ENCODE measurements at places on chromosomes 7 and 10.

DNA sequence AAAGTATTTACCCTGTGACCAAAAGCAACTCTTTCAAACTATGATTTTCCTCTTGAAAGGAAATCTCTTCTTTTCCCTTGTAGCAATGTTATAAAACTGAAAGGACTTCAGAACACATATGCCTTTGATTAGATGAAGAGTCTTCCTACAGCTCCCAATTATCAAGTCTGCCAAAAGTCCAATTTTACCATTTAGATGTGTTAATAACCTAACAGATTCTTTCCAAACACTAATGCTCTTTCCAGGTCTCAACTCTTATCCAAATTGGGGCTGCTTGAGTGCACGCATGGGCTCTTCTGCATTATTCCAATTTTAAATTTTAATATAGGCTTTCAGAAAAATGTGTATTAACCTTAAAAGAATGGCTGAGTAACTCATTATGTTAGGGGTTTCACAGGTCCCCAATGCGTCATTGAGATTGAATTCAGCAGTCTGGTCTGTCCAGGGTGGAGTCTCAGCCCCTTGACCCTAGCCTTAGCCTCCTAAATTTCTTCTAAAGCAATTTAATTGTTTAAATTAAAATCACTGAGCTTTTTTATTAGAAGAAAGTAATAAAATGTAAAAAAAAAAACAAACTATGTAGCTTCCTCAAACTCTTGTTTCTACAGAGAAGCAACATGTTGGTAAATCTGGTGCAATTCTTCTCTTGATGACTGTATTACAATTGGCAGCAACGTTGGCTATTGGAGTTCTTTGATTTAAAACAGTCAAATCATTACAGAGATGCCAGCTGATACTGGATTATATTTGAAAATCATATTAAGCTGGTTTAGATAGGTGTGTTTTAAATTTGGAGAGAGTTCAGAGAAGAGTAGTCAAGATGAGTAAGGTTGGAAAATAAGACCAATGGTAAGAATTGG lies 170.4 kb downstream of the DKK1 start:
- peak; percentile 21 for DNase-seq

GRCh38 chr10:60035984-60036383 lies 129.6 kb upstream of the CCDC6 start:
- no peak for DNase-seq

- no peak for DNase-seq
These were observed 778 bp upstream of the GET4 start for GRCh38 chr7:875476-876076.

DNA sequence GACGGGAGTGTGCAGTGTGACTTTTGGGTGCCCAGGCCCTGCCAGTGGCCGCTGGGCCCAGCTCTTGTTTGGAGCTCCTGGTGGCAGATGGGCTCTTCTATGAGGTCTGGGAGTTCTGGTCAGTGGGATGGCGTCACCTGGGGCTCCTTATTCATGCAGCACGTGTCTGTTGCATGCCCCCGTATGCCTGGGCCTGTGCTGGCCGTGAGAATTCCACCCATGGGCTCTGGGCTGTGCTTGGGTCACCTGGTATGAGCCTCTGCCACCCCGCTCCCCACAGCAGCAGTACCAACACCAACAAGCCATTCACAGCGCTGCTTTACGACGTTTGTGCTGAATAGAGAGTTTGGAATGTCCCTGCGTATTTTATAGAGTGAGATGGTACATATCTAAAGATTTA lies 27.1 kb downstream of the INPP5A start:
- no peak for DNase-seq

- DNase-seq: no peak
These were observed 138.9 kb downstream of the ADCY1 start for GRCh38 chr7:45712872-45713668.

DNA sequence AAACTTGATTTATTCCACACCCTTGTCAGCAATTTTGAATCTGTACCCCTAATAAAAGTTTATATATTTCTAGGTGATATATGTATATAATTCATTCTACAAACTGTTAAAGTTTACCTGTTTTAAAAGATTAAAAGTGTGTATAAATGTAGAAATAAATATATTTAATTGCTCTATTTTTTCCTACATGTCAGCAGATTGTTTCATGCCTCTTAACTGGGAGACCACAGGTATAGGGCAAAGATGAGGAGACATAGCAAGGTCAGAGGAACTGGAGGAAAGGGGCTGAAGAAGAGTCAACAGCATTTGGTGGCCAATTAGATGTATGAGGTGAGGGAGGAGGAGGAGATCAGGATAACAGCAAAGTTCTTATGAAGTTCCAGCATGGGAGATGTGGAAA lies 109.8 kb downstream of the GLCCI1 start:
- DNase-seq: no peak

DNA sequence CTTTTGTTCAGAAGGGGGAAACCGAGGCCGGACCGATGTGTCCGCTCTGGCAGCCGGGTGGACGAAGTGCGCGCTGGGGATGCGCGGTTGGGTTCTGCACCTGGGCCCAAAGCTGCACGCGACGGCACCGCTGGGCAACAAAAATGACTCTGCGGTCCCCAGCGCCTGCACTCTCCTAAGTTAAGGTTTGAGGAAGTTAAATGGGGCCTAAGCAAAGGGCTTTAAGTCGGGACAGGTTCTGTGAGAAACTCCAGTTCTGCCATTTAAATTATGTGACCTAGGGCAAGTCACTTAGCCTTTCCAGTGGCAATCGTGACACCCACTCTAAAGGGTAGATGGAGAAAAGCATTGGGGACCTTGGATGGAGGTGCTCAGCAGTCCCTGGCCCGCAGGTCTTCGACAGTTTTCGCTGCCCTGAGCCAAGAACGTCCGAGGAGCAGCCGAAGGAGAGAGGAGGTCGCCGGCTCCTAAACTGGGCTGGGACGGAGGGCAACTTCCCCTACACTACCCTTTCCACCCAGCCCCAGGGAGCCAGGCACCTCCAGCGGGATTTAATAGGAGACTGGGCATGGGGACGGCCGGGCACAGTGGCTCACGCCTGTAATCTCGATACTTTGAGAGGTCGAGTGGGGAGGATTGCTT lies 534 bp upstream of the ACBD5 start:
- DNase-seq: peak; percentile 8

GRCh38 chr10:111390813-111391563 lies 314.2 kb downstream of the ADRA2A start:
- no peak for DNase-seq

- DNase-seq: peak; percentile 78
These were observed 74.5 kb upstream of the SEMA3D start for GRCh38 chr7:85261336-85261735.

DNA sequence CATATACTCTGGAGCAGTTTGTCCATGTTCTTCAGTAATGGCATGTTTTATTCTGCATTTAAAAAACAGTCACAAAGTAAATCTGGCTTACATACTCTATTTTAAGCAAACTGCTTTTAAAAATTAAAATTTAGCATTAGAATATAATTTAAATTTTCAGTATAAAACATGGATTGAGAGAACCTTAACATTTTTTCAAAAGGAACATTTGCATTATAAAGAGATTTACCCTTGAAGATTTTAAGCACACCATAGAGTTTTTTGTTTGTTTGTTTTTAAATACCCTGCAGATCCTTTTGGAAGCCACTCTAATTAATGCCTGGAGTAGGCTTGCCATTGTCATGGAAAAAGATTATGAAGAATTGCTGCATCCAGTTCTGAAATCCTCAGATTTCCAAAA lies 70.4 kb downstream of the ZNRF2 start:
- DNase-seq: no peak

DNA sequence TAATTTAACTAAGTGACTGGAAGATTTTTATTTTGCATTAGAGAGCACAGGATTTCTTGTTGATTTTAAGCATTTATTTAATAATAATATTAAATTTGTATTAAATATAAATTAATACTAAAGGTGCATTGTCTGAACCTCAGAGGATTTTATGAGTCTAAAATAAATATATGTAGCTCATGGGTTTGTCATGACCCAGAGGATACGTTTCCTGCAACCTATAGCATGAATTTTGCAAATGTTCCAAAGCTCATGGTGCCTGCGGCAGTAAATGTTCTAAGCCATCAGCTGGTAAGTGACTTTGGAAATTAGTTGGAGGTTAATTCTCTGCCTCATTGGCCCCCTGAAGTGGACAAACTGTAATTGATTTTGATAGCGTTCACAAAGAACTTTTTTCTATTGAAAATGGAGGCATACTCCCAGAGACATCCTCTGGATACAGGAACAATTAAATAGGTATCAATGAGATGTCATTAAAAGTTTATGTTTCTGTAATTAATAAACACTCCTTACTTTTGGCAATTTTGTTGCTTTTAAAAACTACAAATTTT lies 397.4 kb downstream of the ANKRD7 start:
- DNase-seq: no peak

GRCh38 chr10:59517996-59518395 lies 155.6 kb upstream of the FAM13C start:
- DNase-seq: no peak

- DNase-seq: peak; percentile 14
These were observed 24.4 kb downstream of the RNF133 start for GRCh38 chr7:122674502-122674901.

- no peak for DNase-seq
These were observed 139.6 kb downstream of the TFPI2 start for GRCh38 chr7:93750986-93751385.

DNA sequence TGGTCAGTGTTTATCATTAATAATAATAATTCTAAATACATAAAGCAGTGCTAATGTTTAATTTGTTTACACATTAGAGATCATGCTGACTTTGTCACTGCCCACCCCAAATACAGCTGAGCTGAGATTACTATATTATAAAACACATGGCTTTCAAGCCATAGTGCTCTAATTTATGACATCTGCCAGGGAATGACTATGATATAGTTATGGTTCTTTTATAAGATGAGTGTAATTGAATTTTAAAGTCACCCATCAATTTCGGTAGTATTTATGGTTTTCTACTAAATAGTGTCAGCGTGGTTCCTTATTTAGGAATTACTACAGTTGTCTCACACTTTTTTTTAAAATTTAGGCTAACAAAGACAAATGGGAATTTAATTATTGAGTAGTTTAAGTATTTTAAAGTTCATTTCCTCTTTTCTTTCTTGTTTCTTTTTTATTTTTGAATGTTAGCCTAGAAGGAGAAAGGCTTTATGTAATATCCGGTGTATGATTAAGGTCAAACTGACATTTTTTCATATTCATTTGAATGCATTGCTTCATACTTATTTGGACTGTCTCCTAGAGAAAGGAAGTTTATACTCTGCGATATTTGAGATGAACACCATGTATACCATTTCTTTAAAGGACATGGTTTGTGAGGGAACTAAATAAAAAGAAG lies 3.9 kb downstream of the CDK14 start:
- peak; percentile 9 for DNase-seq

DNA sequence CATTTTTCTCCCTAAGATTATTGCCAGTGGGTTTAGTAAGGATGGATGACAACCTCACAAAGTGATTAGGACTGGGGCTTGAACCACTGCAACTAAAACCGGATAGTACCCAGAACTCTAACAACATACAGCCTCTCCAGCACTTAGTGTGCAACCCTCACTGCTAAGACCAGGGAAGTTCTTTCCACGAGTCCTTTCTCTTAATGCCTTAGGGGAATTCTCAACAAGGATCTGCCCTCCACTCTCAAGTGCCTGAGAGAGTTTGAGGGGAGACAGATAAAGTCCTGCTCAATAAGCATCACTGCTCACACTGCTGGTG lies 104.6 kb downstream of the NRP1 start:
- DNase-seq: no peak

GRCh38 chr10:11789306-11789705 lies 33.9 kb upstream of the PROSER2 start:
- DNase-seq: no peak

GRCh38 chr10:77301305-77301730 lies 336.3 kb downstream of the KCNMA1 start:
- DNase-seq: peak; percentile 81

DNA sequence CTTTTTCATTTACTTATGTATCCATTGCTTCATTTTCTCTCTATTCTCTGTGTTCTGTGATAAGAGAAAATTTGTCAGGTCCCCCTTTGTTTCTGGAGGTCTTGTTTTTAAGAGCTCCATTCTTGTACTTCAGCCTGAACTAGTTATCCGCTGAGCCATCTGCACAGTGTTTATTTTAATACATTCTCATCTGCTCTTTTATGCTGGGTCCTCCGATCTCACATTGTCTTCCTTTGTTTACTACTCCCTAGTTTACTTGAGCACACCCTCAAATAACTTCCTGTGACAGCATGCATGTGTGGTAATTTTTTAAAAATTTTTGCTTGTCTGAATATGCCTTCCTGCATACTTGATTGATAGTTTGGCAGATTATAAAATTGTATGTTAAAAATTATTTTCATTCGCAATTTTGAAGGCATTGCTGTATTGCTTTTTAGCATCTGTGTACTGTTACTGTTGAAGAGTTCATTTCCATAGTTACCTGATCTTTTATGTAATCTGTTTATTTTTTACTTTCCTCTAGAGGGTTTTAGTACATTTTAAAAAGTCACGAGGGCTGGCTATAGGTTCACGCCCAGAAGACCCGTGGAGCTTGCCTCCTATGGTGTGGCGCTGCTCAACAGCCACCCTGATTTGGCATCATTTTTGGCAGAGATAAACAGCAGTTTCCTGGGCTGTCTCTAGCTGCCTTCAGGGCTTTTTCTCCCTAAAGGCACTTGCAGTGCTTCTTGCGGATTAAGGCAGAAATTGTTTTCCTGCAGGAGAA lies 31.9 kb downstream of the RSBN1L start:
- DNase-seq: peak; percentile 15

DNA sequence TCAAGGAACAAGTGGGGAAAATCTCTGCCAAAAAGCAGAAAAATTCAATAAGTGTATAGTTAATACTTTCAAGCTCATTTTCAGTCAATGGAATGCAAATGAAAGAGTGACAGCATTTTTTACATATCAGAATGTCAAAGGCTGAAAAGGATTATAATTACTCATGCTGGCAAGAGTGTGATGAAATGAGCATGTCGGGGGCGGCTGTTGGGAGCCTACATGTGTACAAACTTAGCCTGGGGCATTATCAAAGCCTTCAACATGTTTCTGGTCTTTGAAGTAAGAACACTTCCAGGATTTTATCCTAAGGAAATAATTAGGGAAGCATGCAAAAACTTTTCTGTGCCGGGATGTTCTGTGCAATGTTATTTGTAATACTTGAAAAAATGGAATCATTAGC lies 221.7 kb upstream of the LYZL1 start:
- peak; percentile 10 for DNase-seq

GRCh38 chr10:132078746-132079345 lies 13.1 kb downstream of the JAKMIP3 start:
- no peak for DNase-seq

DNA sequence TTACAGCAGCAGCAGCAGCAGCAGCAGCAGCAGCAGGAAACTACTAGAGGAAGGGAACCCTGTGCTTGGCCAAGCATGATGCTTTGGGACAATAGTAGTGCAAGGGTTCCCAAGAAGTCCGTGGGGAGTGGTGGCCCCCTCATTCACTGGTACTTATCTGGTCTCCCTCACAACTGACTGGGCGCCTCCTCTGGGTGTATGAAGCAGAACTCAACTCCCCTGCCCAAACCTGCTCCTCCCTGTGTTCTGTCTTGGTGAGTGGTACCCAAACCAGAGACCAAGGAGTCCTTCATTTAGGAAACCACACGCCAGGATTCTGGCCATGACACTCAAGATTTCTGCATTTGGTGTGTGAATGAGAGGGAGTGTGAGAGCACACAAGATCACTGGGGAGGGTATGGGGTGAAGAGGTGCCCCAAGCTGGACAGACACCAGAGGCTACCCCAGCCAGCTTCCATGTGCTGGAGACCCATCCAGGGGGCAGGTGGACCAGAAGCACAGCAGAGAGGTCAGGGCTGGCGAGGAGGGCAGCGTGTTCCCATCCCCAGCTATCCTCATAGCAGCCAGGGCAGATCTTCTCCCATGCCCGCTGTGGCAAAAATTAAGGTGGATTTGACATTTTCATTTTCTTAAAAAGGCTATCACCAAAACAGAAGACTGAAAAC lies 10.6 kb upstream of the ZNF777 start:
- no peak for DNase-seq

- no peak for DNase-seq
These were observed 11.2 kb downstream of the VWA2 start for GRCh38 chr10:114250236-114250635.

Measured in fibroblast of skin of right quadriceps (primary cell).